Activated CD4-positive, alpha-beta T cell treated with anti-CD3 and anti-CD28 coated beads, Interleukin-2, Interleukin-6, amounts not matched to agents 100 ng/mL and 50 ng/mL, durations not matched to agents 16 hours and 8 hours (primary cell): ENCODE measurements at places on chromosomes 2 and 18.
A peak's percentile ranks its signal among the peaks of the same experiment; 100 is the strongest.

DNA sequence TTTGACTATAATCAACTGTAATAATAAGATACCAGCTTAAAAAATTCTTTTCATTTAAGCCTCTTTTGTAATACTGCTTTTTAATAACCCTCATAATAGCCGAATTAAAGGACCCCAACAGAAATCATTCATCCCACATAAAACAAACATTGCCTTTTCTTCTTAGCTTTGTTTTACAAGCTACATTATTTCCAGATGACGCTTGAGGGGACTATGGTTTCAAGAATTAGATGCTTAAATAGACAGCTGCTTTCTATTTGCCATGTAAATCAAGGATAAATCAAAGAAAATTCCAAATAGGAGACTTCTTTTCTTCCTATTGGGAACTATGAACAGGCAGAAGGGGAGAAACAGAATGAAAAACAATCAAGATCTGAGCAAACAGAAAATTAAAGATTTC lies 200.7 kb upstream of the SMAD7 start:
- no peak for DNase-seq

DNA sequence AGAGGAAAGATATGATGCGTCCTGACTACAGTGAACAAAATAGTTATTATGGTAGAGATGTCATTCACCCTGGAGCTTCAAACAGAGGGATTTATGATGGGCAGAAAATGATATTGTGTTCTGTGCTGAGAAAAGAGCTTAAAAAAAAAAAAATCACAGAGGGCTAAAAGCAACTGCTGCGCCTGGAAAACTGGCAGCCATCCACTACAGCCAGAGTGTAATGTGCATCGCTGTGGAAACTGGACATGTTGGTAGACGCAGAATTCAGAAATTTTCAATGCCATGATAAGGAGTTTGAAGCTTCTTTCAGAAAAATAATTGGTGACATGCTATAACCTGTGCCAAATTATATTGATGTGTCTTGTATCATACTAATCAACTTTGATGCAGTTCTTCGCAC lies 122.9 kb upstream of the SOX11 start:
- no peak for DNase-seq

- peak; percentile 90 for DNase-seq
Observed at GRCh38 chr2:96174251-96175144, 29.3 kb upstream of the DUSP2 start.

GRCh38 chr2:147873859-147874483 lies 29.1 kb downstream of the ACVR2A start:
- no peak for DNase-seq

DNA sequence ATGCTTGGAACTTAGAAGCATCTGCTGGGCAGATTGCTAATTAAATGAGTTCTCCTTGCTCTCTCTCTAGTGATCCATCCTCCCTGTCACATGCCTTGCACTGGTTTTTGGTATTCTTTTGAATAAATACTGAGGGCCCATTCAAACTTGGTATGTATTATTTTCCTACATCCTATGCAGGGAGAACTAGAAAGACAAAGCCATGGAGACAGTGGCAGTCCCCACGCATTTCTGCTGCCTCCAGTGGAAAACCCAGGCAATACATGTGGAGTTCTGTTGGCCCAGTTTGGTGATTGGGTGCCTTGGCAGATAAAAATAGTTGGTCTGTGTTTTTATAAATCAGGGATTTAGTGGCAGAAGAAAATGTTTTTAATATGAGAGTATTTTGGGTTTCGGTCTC lies 68.7 kb downstream of the DIS3L2 start:
- DNase-seq: no peak

DNA sequence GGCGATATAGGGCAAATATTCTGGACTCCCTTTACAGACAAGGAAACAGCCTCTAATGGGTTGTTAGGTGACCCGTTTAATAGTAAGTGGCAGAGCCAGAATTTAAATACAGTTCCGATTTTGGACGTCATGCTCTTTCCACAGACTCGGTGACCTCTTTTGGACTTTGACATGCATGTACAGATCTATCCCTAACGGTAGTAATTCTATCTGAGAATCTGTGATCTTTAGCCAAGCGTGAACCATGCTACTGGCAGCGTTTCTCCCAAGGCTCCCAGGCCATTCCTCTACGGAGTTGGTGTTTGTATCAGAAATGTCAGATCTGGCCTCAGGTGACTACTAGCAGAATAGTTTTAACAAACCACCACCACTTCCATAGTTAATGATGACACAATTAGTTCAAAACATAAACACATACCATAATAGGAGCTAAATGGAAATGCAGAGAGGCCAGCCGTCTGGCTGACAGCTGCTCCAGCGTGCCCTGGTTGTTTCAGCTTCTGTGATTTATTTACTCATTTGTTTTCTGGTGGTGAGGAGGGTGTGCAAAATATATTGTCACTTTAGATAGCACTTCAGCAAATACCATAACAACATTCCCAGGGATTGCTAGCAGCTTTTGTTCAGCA lies 304.6 kb upstream of the LYPD1 start:
- no peak for DNase-seq

- no peak for DNase-seq
Observed at GRCh38 chr2:239574434-239575156, 173.8 kb upstream of the HDAC4 start.

GRCh38 chr2:3647831-3648651 lies 10.0 kb upstream of the ALLC start:
- DNase-seq: no peak

- no peak for DNase-seq
Observed at GRCh38 chr2:120614901-120615300, 120.8 kb upstream of the GLI2 start.

DNA sequence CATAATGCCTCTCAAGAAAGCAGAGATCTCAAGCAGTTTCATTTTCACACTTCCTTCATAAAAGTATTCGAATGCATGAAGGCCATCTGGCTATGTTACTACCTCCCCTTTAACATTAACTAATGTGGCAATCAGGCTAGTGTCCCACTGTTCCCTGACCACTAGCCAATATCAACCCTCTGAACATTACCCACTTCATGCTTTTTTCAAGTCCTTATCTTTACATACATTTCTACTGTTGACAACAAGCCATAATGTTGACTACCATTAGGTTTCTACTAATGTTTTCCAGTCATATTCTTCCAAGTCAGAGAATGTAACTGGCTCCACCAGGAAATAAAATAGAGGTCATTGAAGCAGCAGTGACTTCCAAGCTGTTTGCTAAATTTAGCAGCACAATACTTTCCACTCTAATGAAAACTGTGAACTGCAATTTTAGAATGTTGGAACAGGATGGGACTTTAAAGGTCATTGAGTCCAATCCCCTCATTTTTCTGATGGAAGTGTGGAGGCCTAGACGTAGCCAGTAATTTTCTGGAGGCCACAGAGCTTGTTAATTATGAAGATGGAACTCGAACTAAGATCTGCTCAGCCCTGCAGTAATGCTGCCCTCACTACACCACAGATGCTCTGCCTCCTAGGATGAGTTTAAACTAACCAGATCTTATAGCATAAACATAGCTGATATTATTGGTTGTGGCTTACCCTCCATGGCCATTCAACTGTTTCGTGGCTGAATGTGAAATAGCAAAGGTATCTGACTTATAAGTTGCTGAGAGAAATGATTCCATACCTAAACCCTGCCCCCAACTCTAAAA lies 630 bp upstream of the PPP1R1C start:
- DNase-seq: no peak

DNA sequence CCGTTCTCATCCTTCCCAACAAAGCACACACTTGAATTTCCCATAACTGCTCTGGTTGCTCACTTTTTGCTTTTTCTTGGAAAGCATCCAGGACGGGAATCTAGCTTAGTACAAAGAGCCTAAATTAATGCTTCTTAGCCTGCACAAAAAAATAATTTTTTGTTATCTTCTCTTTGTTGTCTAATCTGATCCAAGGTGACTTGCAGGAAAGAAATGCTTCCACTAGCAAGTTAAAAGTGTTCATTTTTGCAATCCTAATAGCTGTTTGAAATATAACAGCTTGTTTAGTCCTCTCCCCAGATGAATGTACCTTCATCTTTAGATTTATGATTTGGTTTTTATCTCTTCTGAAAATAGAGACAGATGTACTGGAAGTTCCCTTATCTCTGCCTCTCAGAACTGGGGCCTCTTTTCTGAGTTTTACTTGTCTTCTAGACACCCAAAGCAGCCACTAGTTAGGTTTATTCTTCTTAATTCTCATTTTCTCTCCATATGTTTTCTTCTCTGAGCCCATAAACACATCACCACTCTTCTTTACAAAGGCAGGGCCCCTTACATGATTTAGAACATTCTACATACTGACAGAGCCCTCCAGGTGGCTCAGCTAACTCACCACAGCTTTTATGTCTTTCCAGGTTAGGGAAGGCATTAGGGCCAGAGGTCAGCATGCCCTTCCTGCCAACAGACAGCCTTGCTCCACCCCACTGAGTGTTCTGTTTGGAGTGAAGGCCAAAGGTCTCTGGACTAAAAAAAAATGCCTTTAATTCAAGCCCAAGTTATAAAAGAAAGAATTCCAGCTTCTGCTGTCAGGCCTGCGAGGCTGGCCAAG lies 74.7 kb upstream of the MAP4K3 start:
- DNase-seq: no peak

GRCh38 chr2:231039294-231039664 lies 2.0 kb downstream of the C2orf72 start:
- DNase-seq: no peak

DNA sequence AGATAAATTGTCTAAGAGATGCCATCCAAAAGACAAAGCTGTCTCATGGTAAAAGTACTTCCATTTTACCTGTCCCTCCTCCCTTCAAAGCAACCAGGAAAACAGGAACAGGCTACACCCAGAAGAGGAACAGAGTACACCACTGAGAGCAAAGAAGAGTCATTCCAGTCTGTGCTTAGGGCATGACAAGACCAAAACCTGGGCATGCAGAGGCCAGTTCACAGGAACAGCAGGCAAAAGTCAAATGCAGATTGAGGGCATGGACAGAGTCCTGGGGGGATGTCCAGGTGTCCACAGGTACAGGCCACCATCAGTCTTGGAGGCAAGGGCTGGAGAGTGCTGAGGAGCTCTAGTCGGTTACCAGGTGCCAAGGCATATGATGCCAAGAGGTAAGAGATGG lies 23.7 kb downstream of the PLEK start:
- no peak for DNase-seq

GRCh38 chr2:72276356-72276755 lies 128.7 kb upstream of the CYP26B1 start:
- DNase-seq: no peak

DNA sequence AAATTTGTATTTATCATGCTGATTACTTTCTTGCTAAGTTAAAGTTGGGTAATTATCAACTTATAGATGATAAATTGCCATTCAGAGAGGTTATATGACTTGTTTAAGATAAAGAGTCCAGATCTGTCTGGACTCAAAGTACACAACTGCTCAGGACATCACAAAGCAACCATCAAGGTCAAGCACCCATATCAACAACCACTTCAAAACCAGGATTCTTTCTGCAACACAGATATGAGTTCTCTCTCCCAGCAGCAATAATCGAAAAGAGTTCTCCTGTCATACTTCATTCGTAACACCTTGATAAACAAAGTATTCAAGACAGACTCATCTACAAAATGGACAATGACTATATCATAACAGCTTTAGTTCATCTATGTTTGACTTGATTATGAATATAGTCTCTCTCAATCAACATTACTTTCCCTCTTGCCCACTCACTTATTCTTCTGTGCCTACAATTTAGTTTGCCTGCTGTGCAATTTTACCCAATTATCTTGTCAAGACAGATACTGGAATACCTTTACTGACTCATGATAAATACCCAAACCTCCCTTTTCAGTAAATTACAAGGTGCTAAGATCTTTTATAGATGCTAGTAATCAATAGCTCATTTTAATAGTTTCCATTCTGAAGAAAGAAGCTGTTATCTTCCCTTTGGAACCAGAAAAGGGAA lies 281.8 kb downstream of the NBAS start:
- DNase-seq: no peak

GRCh38 chr2:204890680-204891079 lies 345.4 kb downstream of the PARD3B start:
- no peak for DNase-seq

GRCh38 chr2:75736276-75736675 lies 25.6 kb upstream of the GCFC2 start:
- DNase-seq: no peak

DNA sequence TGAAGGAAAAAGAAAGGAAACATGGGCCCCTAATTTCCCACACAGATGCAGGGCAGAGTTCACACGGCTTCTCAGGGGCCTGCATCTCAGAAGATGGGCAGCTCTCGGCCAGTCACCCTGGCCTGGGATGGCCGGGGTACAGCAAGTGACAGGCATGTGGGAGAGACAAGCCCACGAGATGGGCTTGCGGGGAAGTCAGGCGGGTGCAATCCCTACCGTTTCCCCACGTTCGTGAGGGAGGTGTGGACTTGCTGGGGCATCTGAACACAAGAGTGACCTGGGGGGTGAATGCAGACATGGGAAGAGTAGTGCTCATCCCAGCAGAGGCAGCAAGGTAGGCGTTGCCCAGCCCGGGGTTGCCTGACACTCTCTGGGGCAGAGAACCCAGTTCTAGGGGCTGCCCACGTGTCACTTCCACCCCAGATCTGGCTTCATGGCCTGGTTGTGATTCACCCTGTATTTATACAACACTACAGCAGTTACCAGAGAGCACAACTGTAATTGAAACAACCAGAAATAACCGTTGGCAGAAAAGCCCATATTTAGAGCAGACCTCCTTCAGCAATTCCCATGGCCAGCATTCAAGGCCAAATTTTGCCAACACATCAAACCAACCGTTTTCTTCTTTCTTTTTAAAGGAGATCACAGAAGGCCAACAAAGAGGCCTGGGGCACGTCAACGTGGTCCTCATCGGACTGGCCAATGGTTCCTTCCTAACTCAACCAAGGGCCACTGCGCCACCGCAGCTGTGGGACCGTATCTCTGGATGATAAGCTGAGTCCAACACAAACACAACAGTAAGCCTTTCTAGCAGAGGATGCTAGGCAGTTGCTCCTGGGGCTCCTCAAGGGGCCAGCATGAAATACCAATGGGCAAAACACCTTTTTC lies 58.4 kb downstream of the PARD6G start:
- no peak for DNase-seq

- no peak for DNase-seq
Observed at GRCh38 chr2:201933792-201934237, 99.8 kb upstream of the FZD7 start.

- DNase-seq: no peak
Observed at GRCh38 chr2:239539083-239539775, 138.4 kb upstream of the HDAC4 start.

GRCh38 chr2:111918383-111918806 lies 20.0 kb downstream of the MERTK start:
- DNase-seq: no peak

DNA sequence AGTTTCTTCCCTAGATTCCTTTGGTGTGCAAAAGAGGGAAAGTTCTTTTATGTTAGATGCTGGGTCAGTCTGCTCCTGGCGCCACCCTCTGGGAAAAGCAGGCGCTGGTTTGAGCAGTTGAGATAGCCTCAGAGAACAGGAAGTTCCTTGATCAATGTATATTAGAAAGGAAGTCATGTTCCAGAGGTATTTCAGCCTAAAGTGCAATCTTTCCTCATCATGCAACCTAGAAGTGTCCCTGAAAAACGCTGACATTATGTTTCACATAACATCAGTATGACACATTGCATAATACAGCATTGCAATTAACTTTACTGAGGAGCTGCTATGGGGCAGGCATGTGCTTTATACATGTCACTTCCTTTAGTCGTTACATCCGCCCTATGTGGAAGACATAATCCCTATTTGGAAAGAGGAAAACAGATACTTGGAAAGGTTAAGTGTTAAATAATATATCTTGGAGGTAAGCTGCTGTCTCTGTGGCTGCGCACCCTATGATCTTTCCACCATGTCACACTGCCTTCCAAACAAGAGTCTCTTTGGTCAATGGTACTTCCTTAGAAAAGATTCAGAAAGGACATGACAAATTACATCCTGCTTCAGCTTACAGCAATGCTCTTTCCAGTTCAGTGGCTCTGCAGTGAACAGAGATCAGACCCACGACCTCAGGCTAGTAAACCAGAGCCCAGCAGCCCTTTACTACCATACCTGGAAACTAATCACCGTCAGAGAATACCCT lies 369.7 kb downstream of the RAD51AP2 start:
- DNase-seq: no peak
